ENCODE measurements at places on chromosomes 16 and 17.

DNA sequence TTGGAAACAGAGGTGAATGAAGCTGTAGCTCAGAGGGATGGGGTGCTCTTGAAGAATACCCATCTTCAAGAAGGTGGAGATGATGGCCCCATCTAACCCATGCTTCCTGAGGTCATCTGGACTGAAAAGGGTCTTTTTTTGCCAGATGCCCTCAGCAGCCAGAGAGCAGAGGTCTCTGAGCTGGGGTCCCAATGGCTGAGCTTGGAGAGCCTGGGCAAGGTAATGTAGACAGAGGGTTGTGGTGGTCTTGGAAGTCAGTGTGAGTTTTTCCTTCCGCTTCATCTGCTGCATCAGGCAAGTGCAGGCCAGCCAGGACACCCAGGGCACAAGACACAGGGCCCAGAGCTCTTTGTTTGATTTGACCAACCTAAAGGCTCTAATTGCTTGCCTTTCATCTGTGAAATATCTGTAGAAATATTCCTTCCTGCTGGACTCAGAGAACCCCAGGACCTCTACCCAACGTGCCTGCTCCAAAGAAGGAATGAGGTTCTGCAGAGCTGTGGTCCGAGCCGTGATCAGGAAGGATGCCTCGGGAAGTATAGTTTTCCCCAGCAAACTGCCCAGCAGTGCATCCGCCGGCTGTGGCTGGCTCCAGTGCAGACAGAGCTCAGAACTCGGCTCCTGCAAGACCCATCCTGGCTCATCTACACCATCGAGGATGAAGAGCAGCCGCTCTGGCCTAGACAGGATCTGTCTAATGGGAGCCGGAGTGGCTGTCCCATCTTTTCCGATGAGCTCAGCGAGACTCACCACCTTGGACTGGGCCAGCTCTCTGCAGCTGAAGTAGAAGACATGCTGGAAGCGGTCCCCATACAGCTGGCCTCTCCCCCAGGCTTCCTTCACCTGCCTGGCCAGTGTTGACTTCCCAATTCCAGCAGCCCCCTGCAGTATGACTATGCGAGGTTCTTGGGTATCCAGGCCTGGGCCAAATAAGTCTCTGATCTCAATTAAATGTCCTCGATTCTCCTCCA is 25.2 kb downstream of the NLRP1 start:
- DNase-seq: no peak

DNA sequence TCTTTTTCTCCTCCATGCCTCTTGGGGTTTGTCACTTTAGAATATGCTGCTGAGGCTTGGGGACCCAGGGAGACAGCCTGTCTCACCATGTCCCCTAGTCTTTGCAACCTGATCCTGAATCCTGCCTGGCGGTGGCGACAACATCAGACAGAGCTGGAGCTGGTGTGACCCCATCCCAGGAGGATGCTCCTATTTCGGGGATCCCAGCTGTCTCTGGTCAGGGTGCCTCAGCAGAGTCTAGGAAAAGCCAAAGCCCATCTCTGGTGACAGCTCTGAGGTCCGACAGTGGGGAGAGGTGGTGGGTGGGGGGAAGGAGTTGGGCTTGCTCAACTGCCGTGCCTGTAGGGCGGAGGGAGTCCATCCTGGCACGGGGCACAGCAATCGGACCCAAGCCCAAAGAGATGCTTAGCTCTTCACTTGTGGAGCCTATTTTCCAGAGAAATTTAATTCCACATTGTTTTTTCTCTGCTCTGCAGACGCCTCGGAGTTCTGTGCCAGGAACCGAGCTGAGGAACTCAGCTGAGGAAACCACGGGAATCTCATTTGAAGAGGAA is 10.3 kb upstream of the TNS4 start:
- no peak for DNase-seq

- no peak for DNase-seq
These were observed 721 bp upstream of the BEAN1 start for GRCh38 chr16:66426112-66427035.

DNA sequence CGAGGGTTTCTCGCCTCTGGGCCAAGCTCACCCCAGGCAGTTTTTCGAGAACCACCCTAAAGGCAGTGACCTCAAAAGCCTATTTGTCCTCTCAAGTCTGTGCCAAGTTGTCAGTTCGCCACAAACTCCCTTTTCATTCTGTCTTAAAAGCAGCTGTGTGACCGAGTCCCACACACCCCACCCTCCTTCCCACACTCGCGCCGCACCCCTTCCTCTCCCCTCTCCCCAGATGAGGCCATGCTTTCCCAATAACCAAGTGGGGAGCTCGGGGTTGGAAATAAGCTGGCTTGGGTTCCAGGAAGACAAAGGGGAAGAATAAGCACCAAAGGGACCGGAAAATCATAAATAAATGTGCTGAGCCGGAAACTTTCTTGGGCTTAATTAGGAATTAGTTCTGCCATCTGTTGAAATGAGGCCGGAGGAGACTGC is 36.7 kb downstream of the GRIN2C start:
- DNase-seq: no peak

- no peak for DNase-seq
These were observed 69.3 kb downstream of the ABR start for GRCh38 chr17:1110541-1110861.

GRCh38 chr16:56912746-56913708 is 18.9 kb upstream of the HERPUD1 start:
- DNase-seq: no peak

DNA sequence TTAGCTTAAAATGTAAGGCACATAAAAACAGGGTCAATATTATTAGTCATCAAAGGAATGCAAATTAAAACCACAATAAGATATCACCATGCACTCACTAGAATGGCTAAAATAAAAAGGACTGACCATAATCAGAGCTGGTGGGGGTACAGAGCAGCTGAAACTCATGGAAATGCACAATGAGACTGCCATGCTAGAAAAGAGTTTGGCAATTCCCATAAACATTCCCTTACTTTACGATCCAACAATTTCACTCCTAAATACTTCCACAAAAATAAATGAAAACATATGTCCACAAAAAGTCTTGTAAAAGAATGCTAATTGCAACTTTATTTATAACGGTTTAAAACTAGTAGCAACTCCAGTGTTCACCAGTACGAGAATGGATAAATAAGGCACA is 36.1 kb upstream of the ERCC4 start:
- DNase-seq: no peak

- DNase-seq: no peak
These were observed 146.4 kb downstream of the PCTP start for GRCh38 chr17:55897301-55897700.

GRCh38 chr17:42248351-42249179 is 27.6 kb downstream of the STAT5B start:
- DNase-seq: peak; percentile 73

DNA sequence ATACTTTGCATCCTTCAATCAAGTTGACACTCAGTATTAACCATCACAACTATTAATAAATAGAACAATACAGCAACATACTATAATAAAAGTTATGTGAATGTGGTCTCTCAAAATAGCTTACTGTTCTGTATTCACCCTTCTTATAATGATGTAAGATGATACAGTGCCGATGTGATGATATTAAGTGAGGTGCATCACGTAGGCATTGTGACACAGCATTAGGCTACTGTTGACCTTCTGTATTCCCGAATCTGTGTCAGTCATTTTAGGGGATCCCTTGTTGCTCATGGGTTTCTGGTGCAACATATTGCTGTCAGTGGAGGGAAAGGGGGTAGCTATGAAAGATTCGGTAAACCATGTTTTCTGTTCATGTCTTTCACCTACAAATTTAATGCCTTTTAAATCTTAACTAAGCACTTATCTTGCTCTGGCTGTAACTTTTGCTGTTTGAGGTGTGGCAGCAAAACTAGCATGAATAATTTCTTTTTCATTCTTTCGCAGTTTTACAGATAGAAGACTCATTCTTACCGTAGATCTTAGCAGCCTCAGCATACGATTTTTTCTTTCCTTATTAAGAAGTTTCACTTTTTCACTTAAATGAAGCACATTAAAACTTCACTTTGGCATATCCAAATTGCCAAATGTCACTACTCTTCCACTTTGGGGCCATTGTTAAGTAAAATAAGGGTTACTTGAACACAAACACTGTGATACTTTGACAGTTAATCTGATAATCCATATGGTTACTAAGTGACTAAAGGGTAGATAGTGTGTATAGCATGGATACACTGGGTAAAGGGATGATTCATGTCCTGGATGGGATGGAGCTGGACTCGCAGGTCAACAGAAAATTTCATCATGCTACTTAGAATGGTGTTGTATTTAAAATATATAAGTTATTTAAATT is 29.6 kb downstream of the NFAT5 start:
- DNase-seq: no peak

GRCh38 chr16:54080524-54081008 is 206.0 kb downstream of the IRX3 start:
- no peak for DNase-seq

- no peak for DNase-seq
These were observed 99.6 kb downstream of the SOCS1 start for GRCh38 chr16:11156401-11156800.

DNA sequence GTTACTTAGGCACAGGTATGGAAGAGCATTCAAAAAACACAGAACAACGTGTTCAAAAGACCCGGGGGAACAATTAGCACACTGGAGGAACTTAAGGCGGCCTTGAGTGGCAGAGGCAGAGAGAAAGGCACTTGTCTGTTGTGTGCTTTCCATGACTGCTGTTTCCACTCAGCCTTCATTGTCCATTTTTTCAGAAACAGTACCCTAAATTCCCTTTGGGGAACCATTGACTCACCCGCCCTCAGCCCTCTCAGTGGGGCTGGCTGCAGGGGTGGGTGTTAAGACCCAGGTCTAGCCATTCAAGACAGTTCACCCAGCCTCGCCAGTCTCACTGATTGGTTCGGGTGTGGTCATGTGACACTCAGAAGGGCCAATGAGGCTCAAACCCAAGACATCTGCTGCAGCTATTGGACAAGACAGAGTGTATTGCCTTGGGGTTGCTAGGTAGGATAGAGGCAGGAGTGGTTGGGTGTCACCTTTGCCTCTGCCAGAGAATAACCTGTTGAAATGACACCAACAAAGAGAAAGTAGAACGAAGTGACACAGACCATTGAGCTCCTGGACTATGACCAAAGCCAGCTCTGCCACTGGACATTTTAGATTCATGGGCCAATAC is 19.6 kb upstream of the CEP20 start:
- peak; percentile 39 for DNase-seq

DNA sequence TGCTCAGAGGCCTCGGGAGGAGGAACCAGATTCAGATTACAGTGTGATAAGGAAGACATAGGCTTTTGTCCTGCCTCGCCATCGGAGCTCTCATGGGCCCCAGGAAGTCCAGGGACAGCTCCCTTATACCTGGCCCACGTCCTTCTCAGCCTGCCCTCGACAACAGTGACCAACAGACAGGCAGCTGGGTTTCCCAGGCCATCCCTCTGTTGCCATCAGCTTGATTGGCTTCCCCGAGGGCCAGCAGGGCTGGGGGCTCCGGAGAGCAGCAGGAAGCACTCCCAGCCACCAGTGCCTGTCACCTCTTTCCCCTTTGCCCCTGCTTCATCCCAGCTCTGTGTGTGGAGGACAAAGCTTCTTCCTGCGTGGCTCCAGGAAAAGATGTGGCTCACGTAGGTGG is 17.6 kb downstream of the CD300A start:
- DNase-seq: no peak

DNA sequence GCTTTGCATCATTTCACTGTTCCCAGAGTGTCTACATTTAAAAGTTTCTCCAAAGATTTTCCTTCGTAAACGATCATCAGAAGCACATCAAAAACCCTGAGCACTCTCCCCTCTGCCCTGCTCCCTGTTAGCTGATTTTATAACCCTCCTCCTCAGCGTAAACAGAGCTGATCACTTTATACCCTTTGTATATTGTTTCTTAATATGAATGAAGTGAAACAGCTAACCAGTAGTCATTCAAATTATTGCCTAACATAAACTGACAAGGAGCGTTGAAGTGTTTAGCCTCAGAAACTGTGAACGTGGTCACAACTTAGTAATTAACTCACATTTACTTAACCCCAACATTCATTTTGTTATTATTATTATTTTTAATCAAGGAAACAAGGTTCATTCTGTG is 160.0 kb upstream of the FOXF1 start:
- DNase-seq: no peak

- no peak for DNase-seq
These were observed 29.0 kb upstream of the HOXB13 start for GRCh38 chr17:48757524-48757961.

- no peak for DNase-seq
These were observed 7.4 kb upstream of the PSMC5 start for GRCh38 chr17:63819585-63820537.

DNA sequence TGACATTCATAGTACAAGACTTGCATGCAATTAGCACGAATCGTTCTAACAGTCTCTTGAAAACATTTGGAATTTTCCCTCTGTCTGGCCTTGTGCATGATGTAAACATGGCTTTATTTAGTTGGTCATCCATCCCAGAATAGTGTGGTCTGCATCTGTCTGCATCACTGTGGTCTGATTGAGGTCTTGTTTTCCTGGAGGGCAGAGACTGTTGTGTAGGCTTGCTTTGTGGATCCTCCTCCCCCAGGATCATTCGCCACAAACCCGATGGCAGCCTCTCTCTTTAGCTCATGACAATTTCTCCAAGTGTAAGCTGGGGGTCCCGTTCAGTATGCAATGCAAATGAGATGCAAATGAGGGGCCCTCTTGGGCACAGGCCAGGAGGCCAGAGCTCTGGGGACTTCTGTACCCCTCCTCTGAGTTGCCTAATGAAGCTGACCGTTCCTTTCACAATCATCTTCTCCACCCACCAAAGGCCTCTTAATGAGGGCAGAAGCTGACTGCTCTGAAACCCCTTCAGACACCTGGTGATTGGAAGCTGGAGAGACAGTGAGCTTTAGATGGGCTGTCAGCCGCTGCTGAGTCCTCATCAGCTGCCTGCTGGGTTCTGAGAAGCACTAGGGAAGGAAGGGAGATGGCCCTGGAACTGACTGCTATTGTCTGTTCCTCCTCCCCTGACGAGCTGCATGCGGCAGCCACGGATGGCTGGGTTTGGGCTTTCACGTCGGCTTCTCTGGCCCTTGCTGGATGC is 201.2 kb upstream of the CACNG3 start:
- DNase-seq: no peak

DNA sequence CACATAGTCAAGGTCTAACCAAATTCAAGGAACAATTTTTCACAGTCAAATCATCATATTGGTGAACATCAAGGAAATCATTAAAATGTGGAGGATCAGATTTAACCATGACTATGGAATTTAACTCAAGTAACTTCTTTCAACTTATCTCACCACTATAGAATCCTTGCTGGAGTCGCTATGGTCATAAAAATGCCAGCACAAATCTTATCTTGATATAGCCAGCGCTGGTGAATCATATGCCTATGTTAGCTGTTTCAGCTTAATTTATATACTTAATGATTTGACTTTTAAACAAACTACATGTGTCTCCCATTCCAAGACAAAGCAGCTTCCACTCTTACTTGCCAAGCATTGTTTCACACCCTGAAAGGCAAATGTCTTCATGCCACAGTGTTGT is 416.4 kb downstream of the CDH11 start:
- no peak for DNase-seq

DNA sequence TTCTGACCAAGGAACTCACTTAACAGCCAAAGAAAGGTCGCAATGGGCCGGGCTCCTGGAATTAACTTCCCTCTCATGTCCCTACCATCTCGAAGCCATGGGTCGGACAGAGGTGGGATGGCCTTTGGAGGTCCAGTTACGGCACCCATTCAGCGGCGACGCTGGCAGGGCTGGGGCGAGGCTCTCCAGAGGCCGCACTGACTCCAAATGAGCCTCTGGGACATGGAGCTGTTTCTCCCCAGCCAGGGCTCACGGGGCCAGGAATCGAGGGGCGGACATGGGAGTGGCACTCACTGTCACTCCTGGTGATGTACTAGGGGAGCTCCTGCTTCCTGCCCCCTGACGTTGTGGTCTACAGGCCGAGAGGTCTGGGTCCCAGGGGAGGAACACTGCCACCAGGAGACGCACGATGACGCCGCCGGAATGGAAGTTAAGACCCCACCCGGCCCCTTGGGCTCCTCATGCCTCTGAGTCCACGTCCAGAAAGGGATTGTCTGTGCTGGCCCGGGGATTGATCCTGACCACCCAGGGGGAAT is 60.7 kb upstream of the METRNL start:
- no peak for DNase-seq
